ENCODE measurements at places on chromosomes 6 and 20.

GRCh38 chr20:49248301-49248700 lies 29.1 kb downstream of the DDX27 start:
- no peak for DNase-seq

DNA sequence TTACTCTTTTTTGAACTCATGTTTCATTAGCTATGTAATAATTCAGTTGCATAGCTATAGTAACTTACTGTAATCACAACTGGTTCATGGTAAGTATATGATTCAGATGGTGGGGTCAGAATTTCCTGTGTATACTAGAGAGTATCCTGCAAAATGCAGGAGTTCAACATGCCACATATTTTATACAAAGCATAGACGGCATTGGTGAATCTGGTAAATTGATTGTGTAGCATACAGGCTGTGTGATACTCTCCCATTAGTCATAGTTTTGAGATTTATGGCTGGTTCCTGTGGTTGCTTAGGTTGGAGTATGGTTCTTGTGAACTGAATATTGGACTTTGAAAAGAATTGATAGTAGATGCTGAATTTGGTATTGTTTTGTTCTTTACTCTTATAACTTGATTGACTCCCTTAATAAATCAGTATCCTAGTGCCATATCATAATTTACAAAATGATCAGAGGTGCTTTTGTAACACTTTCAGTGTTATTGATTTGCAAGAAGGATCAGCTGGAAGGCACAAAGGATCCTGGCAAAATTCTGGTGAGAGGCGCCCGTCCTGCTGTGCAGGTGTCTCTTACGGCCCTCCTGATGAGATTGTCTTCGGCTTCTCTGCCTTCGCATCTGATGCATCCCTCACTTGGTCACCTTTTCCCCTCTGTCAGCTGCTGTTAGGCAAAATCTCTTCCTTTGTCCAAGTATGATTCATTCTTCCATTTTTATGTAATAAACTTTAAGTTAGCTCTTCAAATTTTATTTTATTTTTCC lies 22.6 kb downstream of the SNX9 start:
- no peak for DNase-seq

DNA sequence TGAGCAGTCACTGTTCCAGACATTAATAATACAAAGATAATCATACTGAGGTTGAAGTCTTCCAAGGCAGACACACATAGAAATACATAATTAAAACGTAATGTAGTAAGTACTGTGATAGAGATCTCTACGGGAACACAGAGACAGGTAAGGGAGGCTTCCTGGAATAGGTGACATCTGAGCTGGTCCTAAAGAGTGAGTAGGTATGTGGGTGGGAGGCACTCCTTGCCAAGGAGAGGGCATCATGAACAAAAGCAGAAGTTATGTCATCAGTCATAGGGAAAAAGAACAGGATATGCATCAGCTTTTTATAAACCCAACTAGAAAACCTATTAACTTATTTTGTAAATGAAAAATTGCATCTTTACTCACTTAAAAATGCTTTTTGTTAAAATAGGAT lies 110.0 kb downstream of the MAP7 start:
- DNase-seq = no peak

GRCh38 chr6:138422861-138423260 lies 18.8 kb downstream of the HEBP2 start:
- DNase-seq = no peak

GRCh38 chr20:62010551-62011402 lies 54.9 kb downstream of the TAF4 start:
- DNase-seq = peak; percentile 7
